Muscle of back (tissue), 13 donors: ENCODE measurements at places on chromosomes 2 and 18. TPM values are rescaled to one million over a fixed set of nuclear protein-coding genes. Genes with fewer than 3 reads are reported as not detected.

Gene SLC19A3
- polyA plus RNA-seq, result 0.90 TPM

Gene UXS1
- 38.4 TPM for polyA plus RNA-seq

Gene IL36RN
- polyA plus RNA-seq, result not detected

GRCh38 chr2:105934467-105934866, 189.8 kb downstream of the NCK2 start:
- no peak for DNase-seq

DNA sequence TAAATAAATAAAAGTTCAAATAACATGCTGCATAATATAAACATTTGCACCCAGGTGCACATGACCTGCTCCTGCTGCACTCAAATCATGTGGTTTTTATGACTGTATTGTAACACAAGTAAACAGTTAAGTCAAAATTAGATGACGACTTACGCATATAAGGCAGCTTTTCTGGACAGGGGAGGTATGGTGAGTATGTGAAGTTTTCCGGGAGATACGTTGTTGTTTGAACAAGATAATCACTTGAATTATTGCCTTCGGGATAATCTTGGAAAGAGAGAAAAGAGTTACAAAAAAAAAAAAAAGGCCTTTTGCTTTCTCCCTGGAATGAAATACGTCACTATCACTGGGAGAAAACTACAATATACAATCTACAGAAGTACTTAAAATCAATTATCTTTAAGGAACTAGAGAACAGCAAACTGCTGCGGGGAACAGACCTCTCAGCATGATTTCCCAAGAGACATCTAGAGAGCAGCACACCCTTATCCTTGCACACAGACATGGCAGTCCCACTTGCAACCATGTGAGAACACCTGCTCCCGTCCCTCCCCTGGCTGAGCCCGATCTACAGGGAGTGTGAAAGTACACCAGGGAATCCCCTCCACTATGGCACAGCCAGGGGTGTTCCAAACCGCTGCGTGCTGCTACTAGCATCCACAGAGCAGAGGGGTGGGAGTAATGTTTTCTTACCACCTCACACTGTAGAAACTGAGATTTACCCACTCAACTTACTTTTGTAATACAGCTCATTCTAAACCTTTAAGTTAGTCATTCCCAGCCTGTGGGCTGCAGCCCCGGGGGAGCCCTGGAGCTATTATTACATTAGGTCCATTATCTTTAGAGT, 26.3 kb downstream of the B4GALT6 start:
- no peak for DNase-seq

- no peak for DNase-seq
Measured at GRCh38 chr2:101864426-101864825, 127.3 kb upstream of the IL1R2 start.

Gene IL36B
- polyA plus RNA-seq, result not detected
